ENCODE measurements at places on chromosomes 5 and 9. TPM values are rescaled to one million over a fixed set of nuclear protein-coding genes. Genes with fewer than 3 reads are reported as not detected.

The HAUS6 gene
- total RNA-seq = 10.4 TPM

The SPINK7 gene
- not detected for total RNA-seq

DNA sequence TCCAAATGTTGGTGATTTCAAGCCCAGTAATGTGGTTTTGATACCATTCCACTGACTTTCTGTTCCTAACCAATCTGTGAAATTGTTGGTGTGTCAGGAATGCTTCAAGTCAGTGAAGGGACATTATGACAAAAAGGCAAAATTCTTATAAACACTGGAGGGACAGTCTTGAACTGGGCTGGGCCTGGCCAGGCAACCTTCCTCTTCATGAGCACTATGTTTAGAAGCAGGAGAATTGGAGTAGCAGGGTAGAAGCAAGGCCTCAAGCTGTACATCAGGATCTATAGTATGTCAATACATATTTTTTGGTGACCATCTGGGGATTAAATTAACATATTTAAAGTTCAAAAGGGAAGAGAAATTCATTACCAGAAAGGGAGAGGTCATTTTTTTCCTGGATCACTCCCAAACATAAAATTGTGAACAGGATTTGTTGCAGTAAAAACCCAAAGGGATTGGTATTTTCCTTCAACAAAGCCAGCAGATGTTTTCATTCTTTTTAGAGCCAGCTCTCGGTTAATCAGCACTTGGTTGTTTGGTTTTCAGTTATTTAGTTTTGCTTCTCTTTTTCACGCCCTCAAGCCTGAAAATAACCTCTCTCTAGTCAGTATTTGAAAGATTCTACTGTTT is 77.9 kb upstream of the PIK3R1 start:
- no peaks in the 10 kb centered on the region for H3K27me3 ChIP-seq
- no peak for DNase-seq
- H3K4me1 ChIP-seq = no peaks in the 10 kb centered on the region
- H3K27ac ChIP-seq = peak overlapping the region; percentile 11
- no peaks in the 10 kb centered on the region for H3K36me3 ChIP-seq

DNA sequence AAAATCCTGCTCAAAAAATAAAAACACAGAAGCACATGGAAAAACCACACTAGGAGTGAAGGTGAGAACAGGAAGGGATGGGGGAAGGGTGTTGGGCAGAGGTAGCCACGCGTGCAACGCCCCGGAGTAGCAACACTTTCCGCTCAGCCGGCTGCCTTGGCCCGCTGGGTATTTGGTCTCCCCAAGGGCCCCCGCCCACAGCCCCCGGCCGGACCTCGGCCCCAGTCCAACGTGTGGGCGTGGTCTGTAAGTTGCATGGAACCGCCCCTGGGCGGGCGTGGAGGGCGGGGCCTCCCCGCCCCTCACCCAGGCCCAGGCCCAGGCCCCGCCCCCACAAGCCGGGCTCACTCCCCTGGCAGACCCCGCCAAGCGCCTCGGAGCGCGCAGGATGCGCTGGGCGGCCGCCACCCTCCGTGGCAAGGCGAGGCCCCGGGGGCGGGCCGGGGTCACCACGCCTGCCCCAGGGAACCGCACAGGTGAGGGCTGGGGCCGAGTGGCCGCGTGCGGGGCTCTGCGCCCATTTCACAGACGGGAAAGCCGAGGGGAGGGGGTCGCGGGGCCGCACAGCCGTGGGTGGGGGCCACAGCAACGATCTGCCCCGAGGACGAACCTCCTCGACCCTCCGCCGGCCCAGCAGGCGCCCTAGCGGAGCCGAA is at the start of gene SUSD3:
SUSD3 (plus strand) TSS at position 347 of the 656 bp plus-strand sequence; CDS start at position 389, 42 bp downstream.
- H3K4me1 ChIP-seq = peaks cover 23% of the 10 kb centered on the region
- peak; percentile 66 for DNase-seq
- H3K36me3 ChIP-seq = no peaks in the 10 kb centered on the region
- H3K27me3 ChIP-seq = peaks cover 19% of the 10 kb centered on the region

DNA sequence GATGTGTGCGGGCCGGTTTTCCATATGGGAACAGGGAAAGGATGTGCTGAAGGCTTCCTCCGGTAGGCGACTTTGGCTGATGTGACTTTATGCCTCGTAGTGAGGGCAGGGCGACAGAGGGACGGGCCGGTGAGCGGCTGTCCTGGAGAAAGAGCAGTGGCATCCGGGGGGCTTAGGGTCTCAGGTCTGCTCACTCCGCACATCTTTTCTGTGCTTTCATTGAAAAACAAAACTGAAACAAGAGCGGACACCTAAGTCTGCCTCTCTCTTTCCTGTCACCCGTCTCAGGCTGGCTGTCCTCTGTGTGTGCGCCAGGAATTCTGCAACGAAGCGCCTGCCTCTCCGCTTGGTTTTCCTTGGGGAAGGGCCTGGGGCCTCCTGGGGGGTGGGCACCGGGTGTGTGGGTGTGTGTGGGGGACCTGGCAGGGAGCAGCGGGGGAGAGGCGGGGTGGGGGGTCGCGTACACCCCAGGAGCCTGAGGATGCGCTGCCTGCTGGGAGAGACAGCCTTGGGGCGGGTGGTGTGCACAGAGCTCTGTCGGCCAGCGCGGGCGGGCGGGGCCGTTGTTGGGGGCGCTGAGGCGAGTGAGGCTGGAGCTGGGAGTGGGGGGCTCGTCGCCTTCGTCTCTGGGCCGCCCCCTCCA is 580 bp upstream of the PRRX2 start:
- peak overlapping the region; percentile 45 for H3K4me3 ChIP-seq
- no peak for DNase-seq
- H3K36me3 ChIP-seq = no peaks in the 10 kb centered on the region
- peak overlapping the region; percentile 31 for H3K27ac ChIP-seq
- H3K27me3 ChIP-seq = peaks cover 46% of the 10 kb centered on the region
- peaks cover 14% of the 10 kb centered on the region for H3K4me1 ChIP-seq

- DNase-seq = no peak
- H3K4me1 ChIP-seq = no peaks in the 10 kb centered on the region
- no peaks in the 10 kb centered on the region for H3K27me3 ChIP-seq
Observed at GRCh38 chr9:96818533-96818932, 35.8 kb downstream of the ZNF782 start.

DNA sequence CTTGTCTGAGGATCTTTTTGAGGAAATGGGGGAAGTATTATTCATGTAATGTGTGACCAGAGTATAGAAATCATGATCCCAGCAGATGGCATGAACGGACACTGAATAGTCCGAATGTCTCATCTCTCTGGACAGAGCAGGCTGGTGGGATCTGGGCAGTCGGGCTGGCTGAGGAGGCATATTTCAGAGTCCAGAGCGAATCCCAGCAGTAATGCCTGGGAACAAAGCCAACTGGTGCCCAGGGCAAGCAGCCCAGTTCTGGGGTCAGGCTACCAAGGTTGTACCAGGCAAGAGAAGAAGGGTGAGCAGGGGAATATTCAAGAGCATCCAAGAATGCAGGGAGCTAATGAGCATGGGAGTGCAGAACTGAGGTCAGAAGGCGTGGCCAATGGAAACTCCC is 306.4 kb downstream of the ZSWIM6 start:
- H3K4me3 ChIP-seq = no peak overlapping the region
- no peaks in the 10 kb centered on the region for H3K36me3 ChIP-seq
- no peak overlapping the region for H3K27ac ChIP-seq
- peaks cover 13% of the 10 kb centered on the region for H3K4me1 ChIP-seq
